ENCODE measurements at places on chromosomes 5 and 9.

DNA sequence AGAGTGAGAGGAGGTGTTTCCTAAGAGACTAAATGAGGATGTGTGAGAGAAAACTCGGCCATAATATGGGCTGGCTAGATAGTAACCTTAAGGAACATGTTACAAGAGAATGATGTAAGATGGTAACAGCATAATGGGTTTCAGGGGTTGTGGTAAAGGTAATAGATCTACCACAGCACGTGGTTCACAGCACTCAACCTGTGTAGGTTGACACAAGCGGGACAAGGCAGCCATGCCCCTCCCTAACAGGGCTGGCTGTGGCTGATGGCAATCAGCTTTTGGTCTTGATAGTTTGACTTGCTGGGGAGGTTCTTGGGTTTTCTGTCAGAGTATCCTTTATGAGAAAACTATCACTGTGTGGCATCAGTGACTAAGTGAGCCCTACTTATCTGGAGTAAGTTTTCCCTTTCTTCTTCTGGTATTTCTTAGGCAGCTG lies 138.6 kb downstream of the TRIO start:
- no peak for DNase-seq

DNA sequence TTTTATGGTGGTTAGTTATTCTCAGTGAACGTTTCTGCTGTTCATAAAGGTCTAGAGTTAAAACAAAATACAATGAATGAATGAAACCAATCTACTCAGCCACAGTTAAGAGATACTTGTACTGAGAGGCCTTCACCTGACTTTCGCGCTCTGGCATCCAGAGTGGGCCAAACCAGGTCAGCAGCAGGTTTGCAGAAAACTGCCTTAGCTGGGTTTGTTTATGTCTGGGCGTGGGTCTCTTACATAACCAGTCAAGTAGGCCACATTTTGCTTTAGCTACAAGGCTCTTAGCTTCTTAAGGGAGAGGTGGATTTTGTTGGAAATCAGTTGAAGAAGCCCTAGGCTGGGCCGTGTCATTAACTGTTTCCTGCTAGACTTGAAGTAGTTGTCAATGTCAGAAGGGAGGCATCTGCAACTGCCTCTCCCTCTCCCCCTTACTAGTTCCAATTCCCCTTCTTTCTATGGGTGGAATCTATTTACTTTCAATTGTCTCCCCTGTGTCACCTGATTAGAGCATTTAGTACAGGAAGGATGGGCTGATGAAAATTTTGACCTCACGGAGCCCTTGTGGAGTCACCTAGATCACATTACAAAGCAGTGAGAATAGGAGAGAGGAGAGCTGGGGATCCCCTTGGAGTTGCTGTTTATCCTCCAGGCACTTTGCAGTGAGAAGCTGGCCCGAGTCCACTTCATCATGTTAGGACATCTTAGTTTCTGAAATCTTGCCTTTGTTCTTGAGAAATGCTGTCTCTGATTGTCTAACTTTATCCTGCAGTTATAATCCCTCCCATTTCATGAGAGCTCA lies 200.5 kb downstream of the ARHGEF28 start:
- peak; percentile 76 for DNase-seq

- DNase-seq = peak; percentile 88
These were observed 16.6 kb upstream of the MEGF9 start for GRCh38 chr9:120730654-120731514.

GRCh38 chr5:111142932-111143331 lies 50.8 kb downstream of the WDR36 start:
- no peak for DNase-seq

GRCh38 chr9:79817438-79818004 lies 245.8 kb downstream of the TLE4 start:
- peak; percentile 17 for DNase-seq
